Activated CD4-positive, alpha-beta T cell treated with anti-CD3 and anti-CD28 coated beads, Interleukin-2, Interleukin-6, amounts not matched to agents 100 ng/mL and 50 ng/mL, durations not matched to agents 16 hours and 8 hours (primary cell): ENCODE measurements at places on chromosomes 1 and 21.
A peak's percentile ranks its signal among the peaks of the same experiment; 100 is the strongest.

DNA sequence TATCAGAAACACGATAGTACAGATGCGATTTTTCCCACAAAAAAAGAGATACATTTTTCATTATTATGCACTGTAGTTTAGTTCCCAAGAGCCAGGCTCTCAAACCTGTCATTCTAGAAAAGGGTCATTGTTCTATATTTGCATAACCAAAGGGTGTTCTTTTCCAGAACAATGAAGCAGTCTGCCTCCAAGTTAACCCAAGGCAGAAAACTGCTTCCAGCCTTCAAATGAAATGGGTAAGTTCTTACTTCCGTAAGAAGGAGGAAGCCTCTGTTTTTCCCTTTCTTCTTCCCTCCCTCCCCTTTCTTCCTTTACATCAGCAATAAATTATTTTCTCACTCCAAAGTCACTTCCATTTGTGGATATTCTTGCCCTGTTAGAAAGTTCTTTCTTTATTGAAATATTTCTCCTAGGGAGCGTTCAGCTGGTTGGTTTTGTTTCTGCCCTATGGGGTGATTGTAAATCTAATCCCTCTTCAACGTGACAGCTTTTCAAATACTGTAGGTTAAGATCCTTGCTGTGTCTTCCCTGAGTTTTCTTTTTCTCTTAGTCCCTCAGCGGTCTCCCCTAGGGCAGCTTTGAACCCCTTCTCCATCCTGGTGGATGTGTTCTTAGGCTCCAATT lies 77.3 kb upstream of the PTGFRN start:
- DNase-seq, result no peak

GRCh38 chr1:203672346-203672745 lies 45.7 kb downstream of the ATP2B4 start:
- DNase-seq, result no peak

GRCh38 chr1:207286786-207287468 lies 34.6 kb upstream of the CD55 start:
- no peak for DNase-seq

DNA sequence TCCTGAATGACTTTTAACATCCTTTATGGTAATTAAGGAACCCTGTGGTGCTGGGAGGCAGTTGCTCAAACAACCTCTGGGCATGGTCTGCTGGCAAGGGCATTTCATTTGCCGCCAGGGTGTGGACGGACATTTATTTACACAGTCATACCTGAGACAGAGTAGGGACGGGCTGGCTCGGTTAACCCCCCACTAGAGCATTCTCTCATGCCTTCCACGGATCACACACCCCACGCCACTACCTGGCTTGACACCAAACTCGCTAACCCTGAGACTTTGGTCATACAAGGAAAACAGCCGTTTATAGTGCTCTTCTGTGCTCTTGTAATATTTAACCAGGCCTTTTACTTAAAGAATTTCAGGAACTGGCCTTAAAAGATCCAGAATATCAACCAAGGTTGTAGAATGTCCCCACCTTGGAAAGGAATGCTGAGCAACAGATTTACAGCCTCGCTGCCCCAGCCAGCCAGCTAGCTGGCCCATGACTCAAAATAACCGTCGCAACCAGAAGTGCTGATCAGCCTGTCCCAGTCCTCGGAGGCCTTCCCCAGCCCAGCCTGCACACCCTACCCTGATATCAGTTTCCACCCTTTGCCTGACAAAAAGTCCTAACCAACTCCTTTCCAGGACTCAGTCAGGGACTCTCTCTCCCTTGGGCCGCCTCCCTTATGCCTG lies 6.5 kb upstream of the PDXK start:
- DNase-seq, result no peak

- no peak for DNase-seq
Measured at GRCh38 chr1:115596080-115596780, 45.5 kb upstream of the VANGL1 start.

DNA sequence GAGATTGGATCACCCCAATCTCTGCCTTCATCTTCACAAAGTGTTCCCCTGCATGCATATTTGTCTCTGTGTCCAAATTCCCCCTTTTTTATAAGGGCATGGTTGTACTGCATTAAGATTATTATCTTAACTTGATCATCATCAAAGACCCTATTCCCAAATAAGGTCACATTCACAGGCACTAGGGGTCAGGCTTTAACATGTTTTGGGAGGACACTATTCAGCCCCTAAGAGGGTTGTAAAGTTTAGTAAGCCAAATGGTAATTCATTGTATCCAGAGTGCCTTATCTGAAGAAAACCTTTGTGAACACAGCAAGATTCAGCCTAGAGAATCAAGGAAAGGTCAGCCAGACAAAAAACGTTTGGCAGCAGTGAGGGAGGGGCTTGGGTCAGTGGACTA lies 317.6 kb upstream of the PLD5 start:
- DNase-seq, result no peak

GRCh38 chr1:91876040-91876470 lies 9.9 kb downstream of the TGFBR3 start:
- DNase-seq, result peak; percentile 81

DNA sequence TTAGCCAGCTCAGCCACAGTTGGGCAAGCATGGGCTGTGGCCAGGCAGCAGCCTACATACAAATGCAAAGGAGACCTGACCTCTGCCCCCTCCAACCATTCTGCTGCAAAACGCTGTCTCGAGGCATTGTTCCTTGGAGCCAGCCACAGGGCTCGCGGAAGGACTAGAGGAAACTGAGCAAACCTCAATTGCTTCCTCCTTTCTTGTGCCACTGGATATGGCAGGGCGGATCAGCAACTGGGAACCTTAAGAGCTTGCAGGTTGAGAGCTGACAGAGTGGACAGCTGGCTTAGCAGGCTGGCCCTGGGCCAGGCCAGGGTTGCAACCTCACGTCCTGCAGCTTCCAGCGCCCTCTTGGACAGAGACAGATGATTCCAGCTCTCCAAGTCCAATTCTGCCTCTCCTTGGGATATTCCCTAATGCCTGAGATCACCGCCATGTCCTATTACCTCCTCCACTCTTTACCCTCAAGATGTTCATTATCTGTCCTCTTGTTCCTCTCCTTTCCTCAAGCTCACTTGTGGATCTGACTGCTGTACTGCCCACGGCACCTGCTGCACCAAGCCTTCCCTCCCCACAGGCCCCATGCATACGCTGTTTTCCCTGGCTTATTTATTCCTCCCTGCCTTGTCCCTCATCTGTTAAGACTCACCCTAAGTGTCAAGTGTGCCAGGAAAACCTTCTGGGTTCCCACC lies 67.5 kb downstream of the SDC3 start:
- no peak for DNase-seq

GRCh38 chr1:205480349-205480985 lies 24.0 kb upstream of the CDK18 start:
- peak; percentile 81 for DNase-seq

GRCh38 chr1:16068356-16069270 lies 4.8 kb downstream of the FAM131C start:
- no peak for DNase-seq

DNA sequence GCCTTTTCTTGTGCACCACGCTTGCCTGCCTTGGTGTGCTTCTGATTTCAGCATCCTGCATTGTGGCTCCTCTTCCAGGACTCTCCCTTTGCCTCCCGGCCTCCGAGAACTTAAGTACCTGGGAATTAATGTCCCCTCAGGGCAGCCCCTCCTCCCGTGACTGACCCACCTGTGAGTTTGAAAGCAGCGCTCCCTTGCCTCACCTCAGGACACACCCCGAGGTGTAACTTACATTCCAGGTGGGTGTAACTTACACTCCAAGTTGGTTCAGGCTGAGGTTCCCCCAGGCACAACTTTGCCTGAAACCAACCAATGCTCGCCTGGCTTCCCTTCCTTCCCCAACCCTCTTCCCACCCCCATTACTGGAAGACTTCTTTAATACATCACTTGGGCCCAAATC lies 161.4 kb downstream of the KAZN start:
- no peak for DNase-seq

GRCh38 chr21:29077651-29078090 lies 4.2 kb upstream of the CCT8 start:
- DNase-seq, result peak; percentile 44

DNA sequence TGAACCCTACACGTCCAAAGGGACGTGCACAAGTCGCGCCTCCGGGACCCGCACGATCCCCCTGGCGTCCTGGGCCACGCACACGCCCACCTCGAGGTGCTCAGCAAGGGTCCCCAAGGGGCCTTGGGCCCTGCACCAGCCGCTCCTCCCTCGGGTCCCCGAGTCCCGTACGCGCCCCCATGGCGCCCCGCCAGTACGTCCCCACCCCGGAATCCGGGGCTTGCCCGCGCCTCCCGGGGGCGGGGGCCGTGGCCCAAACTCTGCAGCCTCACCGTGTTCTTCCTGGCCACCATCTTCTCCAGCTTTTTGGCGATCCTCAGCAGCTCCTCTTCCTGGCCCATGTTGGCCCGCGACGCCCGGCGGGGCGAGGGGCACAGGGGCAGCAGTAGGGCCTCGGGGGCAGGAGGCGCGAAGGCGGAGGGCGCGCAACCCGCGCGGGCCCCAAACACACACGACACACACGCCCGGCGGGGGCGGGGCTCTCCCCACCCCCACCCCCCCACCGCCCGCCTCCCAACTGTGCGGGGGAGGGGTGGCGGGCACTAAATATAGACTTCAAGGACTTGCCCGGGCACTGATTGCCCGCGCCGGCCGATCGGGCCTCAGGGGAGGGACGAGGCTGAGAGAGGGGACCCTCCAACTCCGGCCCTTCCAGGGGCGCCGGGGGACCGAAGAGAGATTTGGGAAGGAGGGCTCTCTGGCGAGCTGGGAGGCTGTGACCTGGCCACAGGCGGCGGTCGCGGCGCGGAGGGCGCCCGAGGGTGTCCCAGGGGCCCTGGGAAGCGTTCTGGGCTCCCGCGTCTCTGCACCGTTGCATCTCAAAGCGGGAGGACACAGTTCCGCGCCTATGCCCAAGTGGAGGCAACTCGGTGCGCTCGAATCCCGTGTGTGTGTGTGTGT lies at the start of gene TCEA3:
Gene TCEA3, minus strand, starts transcription at position 456 of the 900 bp plus-strand sequence. Its CDS starts 115 bp downstream, at position 341.
- no peak for DNase-seq

DNA sequence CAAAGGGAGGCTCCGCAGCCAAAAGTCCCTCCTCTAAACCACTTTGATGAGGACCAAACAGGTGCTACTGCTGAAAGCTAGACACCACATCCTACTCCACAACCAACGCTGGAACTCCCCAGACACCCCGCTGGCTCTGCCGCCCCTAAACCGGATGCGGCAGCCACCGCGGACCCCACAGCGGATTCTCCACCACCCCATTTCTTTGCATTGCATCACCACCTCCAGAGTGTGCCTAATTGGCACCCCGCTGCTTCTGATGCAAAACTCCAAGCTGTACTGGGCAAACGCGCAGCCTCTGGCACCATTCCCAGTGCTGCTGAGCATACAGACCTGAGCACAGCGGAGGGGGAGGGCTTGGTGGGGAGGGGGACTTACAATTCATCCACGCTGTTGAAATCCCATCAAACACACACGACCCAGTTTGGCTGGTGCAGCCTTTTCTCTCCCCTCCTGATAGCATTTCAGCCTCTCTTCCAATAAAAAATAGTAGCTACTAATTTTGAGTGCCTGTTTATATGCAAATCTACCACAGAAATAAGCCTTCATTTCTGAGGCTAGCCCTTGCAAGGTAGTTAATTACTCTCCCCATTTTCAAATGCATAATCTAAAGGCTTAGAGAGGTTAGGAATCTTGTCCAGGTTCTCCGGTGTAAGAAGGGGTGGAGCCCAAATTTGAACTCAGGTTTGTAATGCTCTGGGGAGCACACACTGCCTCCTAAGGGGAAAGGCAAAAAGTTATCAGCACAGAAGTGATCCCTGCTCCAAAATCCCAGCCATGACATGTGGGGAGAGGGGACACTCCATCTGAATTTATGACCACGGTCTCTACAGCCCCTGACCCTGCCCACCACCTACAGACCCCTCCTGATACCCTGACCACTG lies 12.2 kb upstream of the RGS16 start:
- DNase-seq, result peak; percentile 93

- DNase-seq, result no peak
Measured at GRCh38 chr1:98490099-98490498, 171.4 kb upstream of the SNX7 start.

DNA sequence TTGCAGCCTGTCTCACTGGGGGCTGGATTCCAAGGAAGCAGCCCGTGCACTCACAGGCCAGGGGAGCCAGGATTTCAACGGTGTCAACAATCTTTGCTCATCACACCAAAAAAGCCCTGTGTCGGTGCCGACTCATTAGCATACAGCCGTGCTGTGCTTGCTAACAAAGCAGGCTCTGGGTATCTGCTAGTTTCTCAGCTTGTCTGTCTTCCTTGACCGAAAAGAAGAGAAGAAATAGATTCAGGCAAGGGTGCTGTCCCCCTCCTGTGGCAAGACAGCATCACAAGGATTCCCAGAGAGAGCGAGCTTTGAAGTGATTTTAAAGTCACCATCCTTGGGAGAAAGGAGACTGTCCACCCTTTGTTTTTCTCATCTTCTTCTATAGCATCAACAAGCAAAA lies 214.7 kb downstream of the SDCCAG8 start:
- DNase-seq, result no peak

DNA sequence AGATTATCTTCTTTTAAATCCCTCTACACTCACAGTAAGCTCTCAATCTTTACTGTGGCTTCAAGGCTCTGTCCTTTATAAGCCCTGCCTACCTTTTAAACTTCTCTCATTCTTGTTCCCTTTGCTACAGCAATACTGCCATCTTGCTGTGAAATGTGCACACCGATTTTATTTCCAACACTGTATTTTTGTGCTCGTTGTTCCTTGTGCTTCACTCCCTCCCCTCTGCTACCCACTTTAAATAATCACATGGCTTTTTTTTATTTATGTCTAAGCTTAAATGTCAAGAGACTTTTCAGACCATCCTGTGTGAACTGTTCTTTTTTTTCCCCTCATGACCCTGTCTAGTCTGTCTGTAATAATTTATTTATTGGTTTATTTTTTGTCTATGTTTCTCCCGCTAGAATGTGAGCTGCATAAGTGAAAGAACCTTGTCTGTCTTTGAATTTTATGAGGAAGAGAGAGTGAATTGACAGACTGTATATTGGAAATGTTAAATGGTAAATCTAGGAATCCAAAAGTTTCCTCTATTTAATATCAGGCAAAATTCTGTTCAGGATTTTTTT lies 45.7 kb downstream of the ABCD3 start:
- DNase-seq, result peak; percentile 19

GRCh38 chr1:63674238-63674864 lies 81.1 kb downstream of the PGM1 start:
- peak; percentile 13 for DNase-seq
